PC-9 (cell line): ENCODE measurements at places on chromosomes 3 and 15.

DNA sequence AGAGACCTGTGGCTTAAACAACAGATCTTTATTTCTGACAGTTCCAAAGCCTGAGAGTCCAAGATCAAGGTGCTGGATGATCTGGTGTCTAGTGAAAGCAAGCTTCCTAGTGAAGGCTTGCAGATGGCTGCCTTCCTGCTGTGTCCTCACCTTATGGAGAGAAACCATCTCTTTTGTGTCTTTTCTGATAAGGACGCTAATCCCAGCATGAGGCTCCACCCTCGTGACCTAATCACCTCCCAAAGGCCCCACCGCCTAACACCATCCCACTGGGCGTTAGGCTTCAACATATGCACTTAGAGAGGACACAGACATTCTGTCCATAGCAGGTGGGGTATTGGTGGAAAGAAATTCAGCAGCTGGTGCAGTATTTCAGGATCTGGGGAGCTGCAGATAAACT is 19.8 kb upstream of the LYSMD4 start:
- no peak for DNase-seq

- DNase-seq: no peak
Measured at GRCh38 chr3:116946376-116946775, 236.8 kb downstream of the TUSC7 start.

DNA sequence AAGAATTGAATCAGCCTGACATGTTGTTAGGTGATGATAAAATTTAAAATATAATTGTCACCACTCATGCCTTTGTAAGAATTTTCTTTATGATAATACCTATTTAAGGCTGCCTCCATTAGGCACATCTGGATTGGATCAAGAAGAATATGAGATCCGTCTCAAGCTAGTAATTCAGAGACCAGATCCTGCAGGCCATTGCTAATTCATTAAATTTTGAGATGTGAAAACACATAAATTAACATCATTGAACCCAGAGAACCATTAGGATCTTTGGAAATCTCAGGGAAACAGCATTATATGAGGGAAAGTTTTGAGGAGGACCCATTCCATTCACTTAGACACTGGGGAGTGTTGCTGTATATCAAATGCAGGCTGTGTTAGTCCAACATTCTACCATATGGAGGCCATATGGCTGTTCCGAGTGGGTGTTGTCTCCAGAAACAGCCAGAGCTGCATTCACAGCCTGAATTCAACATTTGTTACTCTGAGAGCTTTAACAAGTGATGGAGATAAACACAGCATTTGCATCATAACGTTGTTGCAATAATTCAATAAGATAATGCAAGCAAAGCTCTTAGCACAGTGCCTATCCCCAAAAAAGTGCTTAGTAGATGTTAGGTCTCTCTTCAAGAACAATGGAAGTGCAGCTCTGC is 67.4 kb downstream of the DTWD1 start:
- DNase-seq: no peak

DNA sequence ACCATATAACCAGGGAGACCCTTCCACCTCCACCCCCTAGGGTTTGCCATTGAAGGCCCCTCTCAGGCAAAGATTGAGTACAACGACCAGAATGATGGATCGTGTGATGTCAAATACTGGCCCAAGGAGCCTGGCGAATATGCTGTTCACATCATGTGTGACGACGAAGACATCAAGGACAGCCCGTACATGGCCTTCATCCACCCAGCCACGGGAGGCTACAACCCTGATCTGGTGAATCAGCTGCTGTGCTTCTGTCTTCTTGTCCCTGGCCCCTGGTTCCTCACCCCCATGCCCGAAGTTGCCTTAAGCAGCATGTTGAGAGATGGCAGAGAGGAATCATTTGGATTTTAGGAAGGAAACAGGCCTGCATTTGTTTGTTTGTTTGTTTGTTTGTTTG is 98.4 kb downstream of the FLNB start:
- DNase-seq: no peak

GRCh38 chr15:70033109-70033508 is 64.6 kb downstream of the TLE3 start:
- DNase-seq: no peak

DNA sequence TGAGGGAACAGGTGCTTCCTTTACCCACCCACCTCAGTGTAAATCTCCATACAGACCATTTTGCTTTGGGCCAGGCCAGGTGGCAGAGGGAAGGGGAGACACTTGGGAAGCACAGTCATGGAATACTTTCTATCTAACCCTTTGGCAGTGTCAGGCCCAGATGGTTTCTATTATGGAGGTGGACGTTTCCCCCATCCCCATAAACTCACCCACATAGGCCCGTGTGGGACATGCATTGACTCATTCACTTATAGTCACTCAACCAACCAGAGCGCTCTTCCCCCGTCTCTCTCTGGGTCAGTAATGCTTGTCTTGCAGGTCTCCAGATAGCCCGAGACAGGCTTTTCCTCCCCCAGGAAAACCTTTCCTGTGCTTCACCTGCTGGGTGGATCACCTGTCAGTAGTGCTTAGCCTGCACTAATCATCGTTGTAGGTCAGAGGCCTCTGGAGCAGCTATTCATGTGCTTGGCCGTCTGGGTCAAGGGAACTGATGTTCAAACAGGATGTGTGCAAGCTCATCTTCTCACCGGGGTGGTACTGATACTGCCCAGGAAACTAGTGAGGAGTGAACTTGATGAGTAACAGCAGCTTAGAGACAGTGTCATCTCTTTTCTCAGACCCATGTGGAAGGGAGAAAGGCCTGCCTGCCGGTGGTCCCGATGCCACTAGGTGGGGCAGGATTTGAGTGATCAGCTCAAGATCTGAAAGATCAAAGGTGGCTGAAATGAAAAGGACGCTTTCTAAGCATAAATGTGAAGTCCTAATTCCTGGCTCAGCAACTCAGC is 67.1 kb downstream of the CEMIP start:
- DNase-seq: no peak

GRCh38 chr3:57659806-57660439 is 33.0 kb downstream of the DENND6A start:
- DNase-seq: no peak

DNA sequence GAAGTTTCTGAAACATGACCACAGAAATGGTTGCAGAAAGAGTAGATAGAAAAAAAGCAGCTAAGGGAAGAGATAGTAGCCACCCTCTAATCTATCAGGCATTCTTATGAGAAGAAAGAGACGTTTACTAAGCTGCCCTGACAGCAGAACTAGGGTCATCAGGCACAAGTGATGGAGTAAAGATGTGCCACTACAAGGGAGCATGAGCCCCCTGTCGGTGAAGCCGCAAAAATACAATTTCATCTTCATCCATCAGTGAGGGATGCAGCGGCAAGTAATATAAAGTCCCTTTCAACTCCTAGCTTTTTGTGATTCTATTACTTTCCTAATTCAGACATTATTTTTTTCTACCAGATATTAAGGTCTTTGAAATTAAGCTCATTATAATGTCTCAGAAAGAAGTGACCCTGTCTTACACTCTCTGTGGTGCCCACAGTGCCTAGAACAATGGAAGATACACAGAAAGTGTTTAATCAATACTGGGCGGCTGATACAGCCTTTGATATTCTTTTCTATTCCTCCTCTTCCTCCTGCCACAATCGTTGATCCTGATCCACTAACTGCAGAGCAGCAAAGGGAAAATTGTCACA is 651.6 kb downstream of the NTRK3 start:
- no peak for DNase-seq

GRCh38 chr15:101676921-101677329 is 24.7 kb upstream of the TM2D3 start:
- no peak for DNase-seq

GRCh38 chr15:85063088-85063487 is 81.4 kb downstream of the PDE8A start:
- DNase-seq: no peak
